ENCODE measurements at places on chromosomes 4 and X.

DNA sequence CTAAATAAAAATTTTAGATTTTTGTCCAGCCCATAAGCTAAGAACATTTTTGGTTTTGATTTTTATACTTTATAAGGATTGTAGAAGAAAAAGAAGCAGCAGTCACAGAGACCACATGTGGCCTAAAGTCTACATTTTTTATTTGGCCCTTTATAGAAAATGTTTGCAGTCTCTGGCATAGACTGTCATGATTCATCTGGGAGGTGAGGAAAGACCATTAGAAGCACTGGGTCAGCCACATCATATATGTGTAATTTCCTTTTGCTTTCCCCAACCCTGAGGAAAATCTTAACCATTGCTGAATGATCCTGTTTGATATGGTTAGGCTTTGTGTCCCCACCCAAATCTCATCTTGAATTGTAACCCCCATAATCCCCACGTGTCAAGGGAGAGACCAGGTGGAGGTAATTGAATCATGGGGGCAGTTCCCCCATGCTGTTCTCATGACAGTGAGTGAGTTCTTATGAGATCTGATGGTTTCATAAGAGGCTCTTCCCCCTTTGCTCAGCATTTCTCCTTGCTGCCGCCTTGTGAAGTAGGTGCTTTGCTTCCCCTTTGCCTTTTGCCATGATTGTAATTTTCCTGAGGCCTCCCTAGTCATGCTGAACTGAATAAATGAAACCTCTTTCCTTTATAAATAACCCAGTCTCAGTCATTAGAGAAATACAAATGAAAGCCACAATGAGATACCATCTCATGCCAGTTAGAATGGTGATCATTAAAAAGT, 12.1 kb upstream of the COPS4 start:
- H3K27me3 ChIP-seq, result no peaks in the 10 kb centered on the region
- DNase-seq, result no peak
- H3K4me1 ChIP-seq, result no peaks in the 10 kb centered on the region
- H3K27ac ChIP-seq, result no peak overlapping the region
- H3K36me3 ChIP-seq, result no peaks in the 10 kb centered on the region
- no peak overlapping the region for H3K4me3 ChIP-seq

DNA sequence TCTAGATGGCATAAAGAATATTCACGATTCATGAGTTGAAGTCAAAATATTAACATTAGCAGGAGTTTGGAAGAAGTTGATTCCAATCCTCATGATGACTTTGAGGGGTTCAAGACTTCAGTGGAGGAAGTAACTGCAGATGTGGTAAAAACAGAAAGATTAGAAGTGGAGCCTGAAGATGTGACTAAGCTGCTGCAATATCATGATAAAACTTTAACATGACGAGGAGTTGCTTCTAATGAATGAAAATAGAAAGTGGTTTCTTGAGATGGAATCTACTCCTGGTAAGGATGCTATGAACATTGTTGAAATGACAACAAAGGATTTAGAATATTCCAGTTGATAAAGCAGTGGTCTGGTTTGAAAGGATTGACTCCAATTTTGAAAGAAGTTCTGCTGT, 70.1 kb upstream of the TMLHE start:
- no peak for DNase-seq
- H3K4me3 ChIP-seq, result no peak overlapping the region
- H3K27me3 ChIP-seq, result no peaks in the 10 kb centered on the region
- H3K36me3 ChIP-seq, result no peaks in the 10 kb centered on the region

- no peak for DNase-seq
- H3K4me3 ChIP-seq, result no peak overlapping the region
- H3K36me3 ChIP-seq, result no peaks in the 10 kb centered on the region
- H3K4me1 ChIP-seq, result no peaks in the 10 kb centered on the region
- H3K27ac ChIP-seq, result no peak overlapping the region
Measured at GRCh38 chr4:146842876-146843275, 102.8 kb downstream of the TTC29 start.

- DNase-seq, result no peak
- peaks cover 6% of the 10 kb centered on the region for H3K4me1 ChIP-seq
- no peak overlapping the region for H3K27ac ChIP-seq
- H3K36me3 ChIP-seq, result no peaks in the 10 kb centered on the region
Measured at GRCh38 chr4:20899591-20899990, 199.3 kb downstream of the PACRGL start.

GRCh38 chr4:149426461-149426860, 389.2 kb downstream of the IQCM start:
- DNase-seq, result no peak
- H3K4me3 ChIP-seq, result no peak overlapping the region
- no peaks in the 10 kb centered on the region for H3K4me1 ChIP-seq
- H3K27ac ChIP-seq, result no peak overlapping the region
- H3K36me3 ChIP-seq, result no peaks in the 10 kb centered on the region

DNA sequence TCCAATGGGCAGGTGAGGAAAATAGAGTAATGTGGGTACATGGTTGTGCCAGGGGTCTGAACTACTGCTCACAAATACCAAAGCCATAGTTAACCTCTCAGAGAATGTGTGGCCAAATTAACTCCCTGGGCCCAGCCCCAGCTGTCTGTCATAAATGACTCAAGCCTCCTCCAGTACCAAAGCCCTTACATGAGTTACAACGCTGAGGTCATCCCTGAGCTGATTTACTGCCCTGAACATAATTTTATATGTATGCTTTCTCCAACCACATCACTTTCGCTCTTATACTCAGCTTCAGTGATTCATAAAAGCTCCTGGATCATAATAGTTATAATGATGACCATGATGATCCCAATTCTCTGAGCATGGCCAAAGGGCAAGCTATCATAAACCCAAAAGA, 283.9 kb downstream of the NKX6-1 start:
- no peaks in the 10 kb centered on the region for H3K27me3 ChIP-seq
- no peak overlapping the region for H3K4me3 ChIP-seq

- H3K4me3 ChIP-seq, result no peak overlapping the region
- DNase-seq, result no peak
- H3K27ac ChIP-seq, result no peak overlapping the region
- H3K36me3 ChIP-seq, result no peaks in the 10 kb centered on the region
- no peaks in the 10 kb centered on the region for H3K27me3 ChIP-seq
- no peaks in the 10 kb centered on the region for H3K4me1 ChIP-seq
Measured at GRCh38 chrX:12412561-12412960, 274.3 kb downstream of the FRMPD4 start.

DNA sequence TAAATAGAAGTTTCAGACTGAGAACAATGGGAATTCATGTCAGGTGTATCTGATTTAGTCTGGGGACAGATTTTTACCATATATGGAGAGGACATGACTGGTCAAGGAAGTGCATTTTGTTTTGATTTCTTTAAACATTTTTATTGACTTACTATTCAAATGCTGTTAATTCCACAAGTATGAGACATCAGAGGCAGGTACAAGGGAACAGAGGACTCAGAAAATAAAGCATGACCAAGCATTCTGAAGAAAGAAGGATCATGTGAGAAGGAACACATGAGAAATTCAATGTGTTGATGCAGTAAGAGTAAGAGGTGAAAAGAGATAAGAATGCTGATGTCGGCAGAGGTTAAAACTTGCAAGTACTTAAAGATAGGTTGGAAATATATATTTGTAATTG, 1452.6 kb downstream of the PCDH7 start:
- no peaks in the 10 kb centered on the region for H3K4me1 ChIP-seq
- no peaks in the 10 kb centered on the region for H3K36me3 ChIP-seq
- no peak for DNase-seq
- no peak overlapping the region for H3K4me3 ChIP-seq
- no peak overlapping the region for H3K27ac ChIP-seq
- H3K27me3 ChIP-seq, result no peaks in the 10 kb centered on the region

- no peak overlapping the region for H3K27ac ChIP-seq
- no peaks in the 10 kb centered on the region for H3K36me3 ChIP-seq
- DNase-seq, result no peak
- H3K4me3 ChIP-seq, result no peak overlapping the region
Measured at GRCh38 chr4:162921178-162921785, 245.4 kb downstream of the NAF1 start.

GRCh38 chrX:137067147-137067546, 33.4 kb upstream of the GPR101 start:
- no peaks in the 10 kb centered on the region for H3K27me3 ChIP-seq
- no peak for DNase-seq
- no peaks in the 10 kb centered on the region for H3K36me3 ChIP-seq
- no peak overlapping the region for H3K27ac ChIP-seq
- no peaks in the 10 kb centered on the region for H3K4me1 ChIP-seq
- H3K4me3 ChIP-seq, result no peak overlapping the region

DNA sequence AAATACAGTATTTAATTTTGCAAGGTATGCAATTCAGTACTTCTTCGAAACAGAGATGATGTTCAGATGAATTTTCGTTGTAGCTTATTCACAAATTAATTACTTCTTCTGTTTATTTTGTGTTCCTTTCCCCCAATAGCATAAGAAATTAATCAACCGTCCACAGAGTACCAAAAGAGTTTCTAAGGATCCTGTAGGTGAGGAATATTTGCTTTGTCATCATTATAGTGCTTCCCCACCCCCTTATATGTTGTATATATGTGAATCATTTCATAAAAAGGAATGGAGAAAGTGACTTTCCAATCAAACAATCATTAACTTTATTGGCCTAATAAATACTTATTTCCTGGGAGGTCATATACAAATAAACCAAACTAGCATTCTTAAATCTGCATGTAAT, 57.6 kb downstream of the DTHD1 start:
- H3K4me1 ChIP-seq, result no peaks in the 10 kb centered on the region
- H3K27me3 ChIP-seq, result no peaks in the 10 kb centered on the region
- no peak overlapping the region for H3K27ac ChIP-seq
- DNase-seq, result no peak
- H3K4me3 ChIP-seq, result no peak overlapping the region

DNA sequence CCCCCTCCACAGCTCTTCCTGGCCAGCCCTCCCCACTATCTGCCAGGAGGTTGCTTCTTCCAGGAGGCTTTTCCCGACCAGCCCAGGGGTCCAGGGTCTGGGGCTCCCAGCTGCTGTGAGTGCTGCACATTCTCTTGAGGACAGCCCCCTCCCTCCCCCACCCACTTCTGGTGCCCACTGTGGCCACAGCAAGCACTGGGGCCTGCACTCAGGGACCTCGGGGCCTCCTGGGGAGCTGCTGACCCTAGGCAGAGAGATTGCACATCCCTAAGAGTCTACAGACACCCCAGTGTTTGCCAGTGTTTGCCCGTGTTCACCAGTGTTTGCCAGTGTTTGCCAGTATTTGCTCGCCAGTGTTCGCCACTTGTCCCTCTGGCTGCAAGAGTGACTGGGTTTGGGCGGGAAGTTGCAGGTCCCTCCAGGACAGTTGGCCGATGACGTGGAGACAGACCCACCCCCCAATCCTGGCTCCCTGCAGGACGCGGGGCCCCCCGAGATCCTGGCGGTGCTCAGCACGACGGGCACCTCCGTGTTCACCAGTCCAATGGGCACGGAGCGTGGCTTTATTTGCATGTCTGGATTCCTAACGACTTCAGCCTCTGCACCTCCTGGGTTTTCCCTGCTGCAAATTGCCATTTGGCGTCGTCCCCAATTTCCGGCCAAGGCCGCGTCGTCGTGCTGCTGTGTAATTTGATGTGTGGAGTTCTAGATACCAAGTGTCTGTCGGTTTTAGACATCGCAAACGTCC, 87.5 kb upstream of the NKX1-1 start:
- DNase-seq, result peak; percentile 46
- H3K27ac ChIP-seq, result no peak overlapping the region
- H3K36me3 ChIP-seq, result no peaks in the 10 kb centered on the region
- H3K4me1 ChIP-seq, result no peaks in the 10 kb centered on the region
- no peak overlapping the region for H3K4me3 ChIP-seq
- H3K27me3 ChIP-seq, result peaks cover 8% of the 10 kb centered on the region

GRCh38 chr4:139534287-139534950, 21.6 kb downstream of the SETD7 start:
- H3K4me1 ChIP-seq, result peaks cover 9% of the 10 kb centered on the region
- H3K4me3 ChIP-seq, result no peak overlapping the region
- DNase-seq, result no peak
- H3K27ac ChIP-seq, result no peak overlapping the region
- H3K36me3 ChIP-seq, result no peaks in the 10 kb centered on the region
- no peaks in the 10 kb centered on the region for H3K27me3 ChIP-seq

DNA sequence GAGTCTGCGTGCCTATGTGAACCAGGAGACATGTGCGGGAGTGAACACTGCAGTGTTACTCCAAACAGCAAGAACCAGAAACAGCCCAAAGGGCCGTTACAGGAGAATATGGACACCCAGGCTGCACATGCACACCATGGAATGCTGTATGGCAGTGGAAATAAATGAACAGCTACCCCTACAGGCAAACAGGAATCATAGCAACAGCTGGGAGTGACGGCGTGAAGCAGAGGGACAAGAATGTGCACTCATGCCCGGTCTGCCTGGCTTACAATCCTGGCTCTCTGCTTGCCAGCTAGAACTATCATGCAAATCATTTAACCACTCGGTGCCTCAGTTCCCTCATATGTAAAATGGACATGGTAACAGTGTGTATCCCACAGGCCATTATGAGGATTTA, 16.6 kb downstream of the GPKOW start:
- no peaks in the 10 kb centered on the region for H3K4me1 ChIP-seq
- no peaks in the 10 kb centered on the region for H3K36me3 ChIP-seq

GRCh38 chrX:130343411-130343810, 3.7 kb downstream of the SLC25A14 start:
- no peaks in the 10 kb centered on the region for H3K27me3 ChIP-seq
- no peak overlapping the region for H3K4me3 ChIP-seq
- no peaks in the 10 kb centered on the region for H3K4me1 ChIP-seq
- no peak overlapping the region for H3K27ac ChIP-seq
- no peaks in the 10 kb centered on the region for H3K36me3 ChIP-seq

DNA sequence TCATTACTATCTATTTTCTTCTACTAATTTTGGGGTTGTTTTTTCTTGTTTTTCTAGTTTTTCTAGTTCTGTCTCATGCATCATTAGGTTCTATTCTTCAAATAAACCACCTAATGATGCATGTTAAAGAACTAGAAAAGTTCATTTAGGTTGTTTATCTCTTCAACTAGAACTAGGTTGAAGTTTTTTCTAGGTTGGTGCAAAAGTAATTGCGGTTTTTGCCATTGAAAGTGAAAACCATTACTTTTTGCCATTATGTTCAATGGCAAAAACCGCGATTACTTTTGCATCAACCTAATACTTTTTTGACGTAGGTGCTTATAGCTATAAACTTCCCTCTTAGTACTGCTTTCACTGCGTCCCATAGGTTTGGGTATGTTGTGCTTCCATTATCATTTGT, 64.4 kb upstream of the SLC7A3 start:
- no peaks in the 10 kb centered on the region for H3K4me1 ChIP-seq
- H3K36me3 ChIP-seq, result no peaks in the 10 kb centered on the region
- DNase-seq, result no peak
- no peak overlapping the region for H3K4me3 ChIP-seq
- no peaks in the 10 kb centered on the region for H3K27me3 ChIP-seq

GRCh38 chr4:26365537-26366150, 44.8 kb downstream of the RBPJ start:
- no peak overlapping the region for H3K27ac ChIP-seq
- H3K4me1 ChIP-seq, result peaks cover 31% of the 10 kb centered on the region
- no peak for DNase-seq
- no peak overlapping the region for H3K4me3 ChIP-seq
- no peaks in the 10 kb centered on the region for H3K36me3 ChIP-seq
